ENCODE measurements at places on chromosomes 5 and 9. TPM values are rescaled to one million over a fixed set of nuclear protein-coding genes. Genes with fewer than 3 reads are reported as not detected.

DNA sequence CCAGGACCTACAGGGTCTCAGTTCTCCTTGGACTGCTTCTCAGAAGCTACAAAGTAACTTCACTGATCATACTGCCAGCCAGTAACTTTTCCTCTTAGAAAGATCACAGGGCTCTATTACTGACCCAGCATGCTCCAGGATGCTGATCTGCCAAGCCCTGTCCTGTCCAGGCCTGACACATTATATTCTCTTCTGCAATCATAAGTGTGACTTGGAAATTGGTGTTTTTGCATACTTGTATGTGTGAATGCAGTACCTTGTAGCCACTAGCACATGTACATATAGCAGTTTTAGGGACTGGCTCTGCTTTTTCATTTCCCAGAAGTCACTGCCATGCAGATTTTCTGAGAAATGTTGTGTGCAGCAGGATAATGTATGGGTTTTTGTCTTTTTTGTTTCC lies 40.1 kb upstream of the CCNH start:
- no peak for DNase-seq

DNA sequence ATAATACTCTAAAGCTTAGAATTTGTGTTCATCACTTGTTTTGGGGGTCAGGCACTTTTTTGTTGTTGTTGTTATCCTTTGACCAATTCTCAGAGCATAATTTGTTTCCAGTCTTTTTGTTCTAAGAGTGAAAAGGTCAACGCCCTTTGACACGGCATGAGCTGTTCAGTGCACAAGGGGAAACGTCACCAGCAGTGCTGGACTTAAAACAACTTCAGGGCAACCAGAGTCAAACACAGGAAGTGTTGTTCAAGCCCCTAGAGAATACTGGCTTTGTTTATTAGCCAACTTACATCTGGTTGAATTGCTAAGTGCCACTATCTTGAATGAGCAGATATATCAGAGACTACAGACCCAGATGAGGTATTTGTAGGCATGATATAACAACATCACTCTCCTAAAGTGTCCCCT lies 368.9 kb downstream of the TMEM161B start:
- DNase-seq, result no peak

DNA sequence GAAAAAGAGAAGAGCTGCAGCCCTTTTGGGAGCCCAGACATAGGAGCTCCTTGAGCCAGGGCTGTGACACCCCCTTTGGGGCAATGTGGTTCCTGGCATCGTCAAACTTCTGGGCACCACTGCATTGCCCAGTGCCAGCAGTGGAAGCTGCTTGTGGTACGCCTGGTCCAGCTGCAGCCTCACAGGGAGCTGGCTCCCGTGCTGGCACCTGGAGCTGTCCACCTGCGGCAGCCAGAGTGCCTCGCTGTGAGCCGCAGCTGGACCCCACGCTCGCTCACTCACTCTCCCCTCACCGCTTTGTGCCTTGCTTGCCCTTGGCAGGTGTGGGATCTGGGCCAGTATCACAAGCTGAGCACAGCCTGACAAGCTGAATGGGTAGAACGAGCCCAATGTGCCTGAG lies 1150.8 kb upstream of the CDH6 start:
- no peak for DNase-seq

Gene STC2
- 10.4 TPM for total RNA-seq

DNA sequence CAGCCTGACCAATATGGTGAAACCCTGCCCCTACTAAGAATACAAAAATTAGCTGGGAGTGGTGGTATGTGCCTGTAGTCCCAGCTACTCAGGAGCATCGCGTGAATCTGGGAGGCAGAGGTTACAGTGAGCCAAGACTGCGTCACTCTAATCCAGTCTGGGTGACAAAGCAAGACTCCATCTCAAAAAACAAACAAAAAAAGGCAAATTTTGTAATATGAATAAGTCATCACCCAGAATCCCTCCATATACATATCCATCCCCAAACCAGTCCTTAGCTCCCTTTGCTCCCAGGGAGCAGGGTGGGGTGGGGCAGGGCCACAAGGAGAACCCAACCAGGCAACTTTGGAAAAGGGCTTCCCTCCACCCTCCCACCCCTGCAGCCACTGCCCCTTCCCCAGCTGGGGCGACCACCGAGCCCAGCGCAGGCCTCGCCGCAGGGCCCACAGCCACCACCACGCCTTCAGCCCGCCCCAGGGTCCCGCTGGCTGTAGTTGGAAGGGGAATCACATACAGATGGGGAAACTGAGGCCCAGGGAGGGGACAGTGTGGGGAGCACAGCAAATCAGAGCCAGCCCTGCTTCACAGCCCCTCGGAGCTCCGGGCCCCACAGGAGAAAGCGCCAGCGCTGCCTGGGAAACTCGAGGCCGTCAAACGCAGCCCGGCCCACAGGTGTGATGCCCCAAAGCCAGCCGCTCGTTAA lies 7.8 kb downstream of the NOTCH1 start:
- no peak for DNase-seq

Gene PCDHA6
- total RNA-seq, result not detected

- no peak for DNase-seq
Measured at GRCh38 chr5:174951151-174951780, 226.9 kb downstream of the MSX2 start.

- no peak for DNase-seq
Measured at GRCh38 chr9:5041390-5042115, 56.5 kb downstream of the JAK2 start.

GRCh38 chr5:135225856-135226560 lies 173.0 kb downstream of the MACROH2A1 start:
- DNase-seq, result no peak

Gene GPR21
- 0.49 TPM for total RNA-seq

DNA sequence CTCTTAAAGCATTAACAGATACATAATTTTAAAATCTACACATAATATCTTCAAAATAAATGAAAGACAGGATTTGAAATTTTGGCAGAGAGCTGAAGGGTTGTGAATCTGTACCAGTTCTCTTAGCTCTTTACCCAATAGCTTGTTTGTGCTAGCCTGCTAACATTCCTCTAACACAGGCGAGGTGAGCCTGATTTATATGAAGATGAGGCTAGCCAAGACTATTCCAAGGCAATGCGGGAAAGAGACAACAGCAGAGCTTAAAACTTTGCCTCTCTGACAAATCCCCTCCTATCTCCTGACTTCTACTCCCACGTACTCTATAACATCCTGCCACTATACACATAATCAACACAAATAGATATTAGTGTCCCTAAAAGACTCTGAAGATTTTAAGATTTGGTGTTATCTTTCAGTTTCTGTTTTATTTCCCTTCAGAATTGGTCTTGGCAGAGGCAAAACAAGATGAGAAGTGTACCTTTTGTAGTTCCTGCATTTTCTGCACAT lies 745.6 kb upstream of the ZNF608 start:
- no peak for DNase-seq

Measured in Right ventricle myocardium inferior (tissue), 1 donor.